Stomach (tissue), 19 donors: ENCODE measurements at places on chromosomes 7 and 10. TPM values are rescaled to one million over a fixed set of nuclear protein-coding genes. Genes with fewer than 3 reads are reported as not detected.

Gene ZNF503
- polyA plus RNA-seq = 16.2 TPM

- DNase-seq = no peak
Observed at GRCh38 chr10:17764142-17764541, 12.1 kb downstream of the TMEM236 start.

DNA sequence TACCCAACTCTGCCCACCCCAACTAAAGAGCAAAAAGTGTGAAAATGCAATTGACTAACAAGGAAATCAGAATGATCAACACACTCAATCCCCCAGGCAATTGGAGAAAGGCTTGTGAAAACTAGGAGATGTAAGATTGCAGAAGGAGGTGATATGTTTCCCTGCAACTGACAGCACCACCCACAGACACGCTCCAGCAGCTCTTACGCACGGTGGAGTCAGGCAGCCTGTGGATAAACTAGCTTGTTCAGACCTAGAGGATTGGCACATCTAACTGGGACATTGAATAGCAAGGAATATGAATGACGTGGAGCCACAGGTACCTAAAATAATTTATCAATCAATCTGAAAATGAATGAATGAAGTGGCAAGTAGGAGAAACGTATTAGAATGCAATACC, 125.7 kb upstream of the MYO3A start:
- no peak for DNase-seq

Gene CRHR2
- polyA plus RNA-seq = not detected

GRCh38 chr7:138565451-138566114, 105.5 kb downstream of the TRIM24 start:
- peak; percentile 21 for DNase-seq
